ENCODE measurements at places on chromosomes 16 and 17.

DNA sequence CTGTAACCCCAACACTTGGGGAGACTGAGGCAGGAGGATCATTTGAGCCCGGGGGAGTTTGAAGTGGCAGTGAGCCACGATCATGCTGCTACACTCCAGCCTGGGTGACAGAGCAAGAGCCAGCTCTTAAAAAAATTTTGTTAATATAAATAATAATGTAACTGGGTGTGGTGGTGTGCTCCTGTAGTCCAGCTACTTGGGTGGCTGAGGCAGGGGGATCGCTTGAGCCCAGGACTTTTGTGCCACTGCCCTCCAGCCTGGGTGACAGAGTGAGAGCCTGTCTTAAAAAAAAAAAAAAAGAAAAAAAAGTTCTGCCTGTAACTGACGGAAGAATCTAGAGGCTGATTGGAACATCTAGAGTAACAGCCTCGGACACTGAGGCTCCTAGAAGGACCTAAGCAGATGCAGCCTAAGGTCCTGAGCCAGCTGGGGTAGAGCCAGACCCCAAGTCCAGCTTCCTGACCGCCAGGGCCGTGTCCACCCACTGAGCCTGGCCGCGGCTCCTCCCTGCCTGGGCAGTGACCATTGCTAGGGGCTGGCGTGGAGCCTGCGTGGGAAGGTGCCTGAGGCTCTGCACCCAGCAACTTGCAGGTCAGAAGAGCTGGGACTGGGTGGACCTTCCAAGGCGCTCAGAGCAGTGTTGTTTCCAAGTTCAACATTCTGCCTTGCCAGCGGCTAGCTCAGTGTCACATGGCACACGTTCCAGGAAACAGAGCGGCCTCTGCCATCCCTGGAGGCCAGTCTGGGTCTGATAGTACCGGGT is 209.4 kb upstream of the CIBAR2 start:
- DNase-seq, result peak; percentile 21

- DNase-seq, result no peak
Observed at GRCh38 chr17:45289301-45290268, 27.2 kb downstream of the MAP3K14 start.

DNA sequence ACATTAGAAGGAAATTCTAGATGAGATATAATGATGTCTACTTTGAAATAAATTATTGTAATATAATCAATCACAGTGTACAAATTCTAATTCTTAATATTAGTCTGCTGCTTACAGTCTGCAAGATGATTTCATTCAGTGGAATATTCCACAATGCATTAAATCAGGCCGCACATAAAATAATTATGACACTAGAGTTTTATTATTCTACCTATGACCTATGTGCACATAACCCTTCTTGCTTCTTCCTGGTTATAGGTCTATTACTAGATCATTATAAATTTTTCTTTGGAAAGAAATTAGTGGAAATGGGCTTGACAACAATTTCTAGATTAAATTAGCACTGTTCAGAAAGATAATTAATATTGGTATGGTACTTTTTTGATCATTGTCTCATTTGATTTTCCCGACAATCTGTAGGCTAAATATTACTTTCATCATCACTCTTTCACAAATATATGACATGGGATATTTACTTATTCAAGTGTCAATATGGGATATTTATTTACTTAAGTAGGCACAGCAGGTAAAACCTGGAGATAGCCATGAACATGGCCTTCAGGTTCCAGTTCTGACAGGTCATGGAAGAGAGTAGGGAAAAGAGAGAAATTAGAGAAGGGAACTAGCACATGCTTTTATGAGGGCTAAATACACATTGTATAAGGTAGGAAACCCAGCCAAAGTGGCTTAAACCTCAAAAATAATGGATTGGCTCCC is 476.4 kb downstream of the TOX3 start:
- DNase-seq, result no peak

DNA sequence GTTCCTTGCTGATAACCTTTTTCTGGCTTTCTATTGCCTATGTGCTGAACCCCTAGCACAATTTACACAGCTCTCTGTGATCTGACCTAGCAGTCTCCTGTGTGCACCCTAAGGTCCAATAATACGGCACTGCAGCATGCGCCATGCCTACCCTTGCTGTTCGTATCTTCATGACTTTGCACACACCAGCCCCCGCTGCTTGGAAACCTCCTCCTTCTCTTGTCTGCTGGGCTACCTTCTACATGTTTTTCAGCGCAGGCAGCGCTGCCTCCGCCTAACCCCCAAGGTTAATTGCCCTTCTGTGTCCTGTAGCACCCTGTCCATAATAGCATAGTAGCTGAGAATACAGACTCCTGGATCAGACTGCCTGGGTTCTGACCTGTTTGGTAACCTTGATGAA is 1.4 kb downstream of the STARD3 start:
- no peak for DNase-seq

DNA sequence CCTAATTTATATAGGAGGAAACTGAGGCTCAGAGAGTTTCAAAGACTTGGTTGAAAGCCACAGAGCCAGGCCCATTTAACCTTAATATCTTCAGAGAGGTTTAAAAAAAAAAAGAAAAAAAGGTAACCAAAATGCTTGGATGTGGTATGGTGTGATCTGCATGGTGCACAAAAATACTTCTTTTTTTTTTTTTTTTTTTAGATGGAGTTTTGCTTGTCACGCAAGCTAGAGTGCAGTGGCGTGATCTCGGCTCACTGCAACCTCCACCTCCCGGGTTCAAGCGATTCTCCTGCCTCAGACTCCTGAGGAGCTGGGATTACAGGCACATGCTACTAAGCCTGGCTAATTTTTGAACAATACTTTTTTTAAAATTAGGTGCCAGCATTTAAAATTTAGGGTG is 101.8 kb downstream of the XYLT1 start:
- DNase-seq, result no peak

DNA sequence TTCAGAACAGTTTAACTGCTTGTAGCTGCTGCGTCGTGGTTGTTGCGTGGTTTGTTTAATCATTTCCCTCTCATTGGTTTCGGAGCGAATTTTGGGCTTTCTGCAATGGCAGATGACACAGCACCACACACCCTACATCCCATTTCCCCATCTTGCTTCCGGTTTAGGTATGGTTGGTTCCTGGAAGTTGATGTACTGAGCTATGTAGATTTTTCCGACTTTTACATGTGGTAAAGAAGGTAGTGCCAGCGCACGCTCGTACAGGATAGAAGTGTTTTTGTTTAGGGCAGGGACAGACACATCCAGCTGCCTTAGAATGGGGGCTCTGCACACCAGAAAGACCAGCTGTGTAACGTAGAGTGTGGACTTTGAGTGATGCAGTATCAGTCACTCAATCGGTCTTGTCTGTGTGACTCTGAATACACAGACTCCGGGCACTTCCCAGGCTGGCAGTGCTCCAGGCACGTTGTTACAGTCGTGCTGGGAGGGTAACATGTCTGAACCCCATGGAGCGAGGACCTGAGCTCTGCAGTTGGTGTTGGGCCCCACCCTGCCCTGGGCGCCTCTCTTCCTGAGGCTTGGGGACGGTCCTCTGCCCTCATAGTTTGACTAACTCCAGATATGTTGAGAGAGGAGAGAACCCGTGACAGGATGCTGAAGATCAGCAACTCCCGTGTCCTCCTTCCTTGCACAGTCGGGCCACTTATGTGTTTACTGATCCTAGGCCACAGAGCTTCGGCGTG is 172.0 kb upstream of the CHMP6 start:
- DNase-seq, result no peak
